Foreskin melanocyte (primary cell): ENCODE measurements at places on chromosomes 3 and 15.

DNA sequence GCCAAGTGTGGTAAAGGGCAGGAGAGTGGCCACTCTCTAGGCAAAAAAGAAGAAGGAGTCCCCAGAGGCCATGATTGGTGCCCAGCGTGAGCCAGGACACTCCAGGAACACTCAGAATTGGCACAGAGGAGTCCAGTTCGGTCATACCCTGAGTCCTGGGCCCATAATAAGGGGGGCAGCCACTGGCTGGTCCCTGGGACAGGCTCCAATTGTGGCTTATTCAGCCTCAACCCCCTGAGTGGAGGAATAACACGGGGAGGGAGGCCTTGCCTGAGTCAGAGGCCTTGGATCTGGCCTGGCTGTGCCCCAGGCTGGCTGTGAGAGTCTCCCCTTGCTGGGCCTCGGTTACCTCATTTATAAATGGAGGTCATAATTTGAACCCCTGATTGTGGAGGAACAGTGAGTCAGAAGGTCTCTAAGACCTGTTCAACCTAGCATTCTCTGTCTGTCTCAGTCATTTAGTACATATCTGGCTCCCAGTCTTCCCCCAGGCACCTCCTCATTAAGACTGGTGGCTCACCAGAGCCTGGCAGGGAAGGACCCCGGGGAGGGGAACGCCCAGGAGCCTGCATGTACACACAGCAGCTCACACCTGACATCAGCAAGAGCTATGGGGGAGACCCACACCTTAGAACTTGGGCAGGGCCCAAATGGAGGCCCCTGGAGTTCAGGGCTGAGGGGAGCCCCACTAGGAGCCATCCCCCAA, 95.9 kb upstream of the ATP2B2 start:
- DNase-seq: no peak

- DNase-seq: no peak
Measured at GRCh38 chr3:50600141-50600753, 11.3 kb downstream of the CISH start.

GRCh38 chr3:71599416-71599815, 15.9 kb upstream of the FOXP1 start:
- DNase-seq: no peak

DNA sequence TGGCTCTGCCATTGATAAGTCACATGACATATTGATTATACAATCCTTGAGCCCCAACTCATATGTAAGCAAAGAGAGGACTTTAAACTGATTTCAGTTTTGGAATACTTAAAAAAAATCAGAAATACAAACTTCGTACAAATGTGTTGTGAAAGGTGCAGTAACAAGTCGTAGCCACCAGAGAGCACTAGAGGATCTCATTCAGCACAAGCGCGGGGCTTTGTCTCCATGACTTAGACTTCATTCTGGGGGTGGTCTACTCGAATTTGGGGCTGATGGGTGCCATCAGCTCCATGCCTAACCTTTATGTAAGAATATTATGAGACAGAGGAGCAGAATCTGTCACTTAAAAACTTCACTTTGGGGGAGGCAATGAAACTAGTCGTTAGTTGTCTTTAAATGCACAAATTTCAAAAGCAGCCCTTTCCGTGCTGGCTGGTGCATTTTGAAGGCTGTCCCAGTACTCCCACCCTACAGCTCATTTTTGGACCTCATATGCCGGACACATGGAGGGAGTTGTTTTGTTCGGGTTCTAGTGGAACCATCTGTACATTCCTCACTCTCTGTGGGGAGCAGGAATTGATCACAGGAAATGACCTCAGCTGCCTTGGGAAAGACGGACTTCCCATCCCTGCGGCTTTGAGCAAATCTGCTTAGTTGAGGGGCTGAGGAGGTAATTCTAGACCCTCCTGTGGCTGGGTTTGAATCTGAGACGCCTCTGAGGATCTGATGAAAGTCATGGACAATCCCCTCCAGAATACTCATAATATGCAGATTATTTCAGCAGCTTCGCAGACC, 27.5 kb upstream of the MASP1 start:
- peak; percentile 54 for DNase-seq

DNA sequence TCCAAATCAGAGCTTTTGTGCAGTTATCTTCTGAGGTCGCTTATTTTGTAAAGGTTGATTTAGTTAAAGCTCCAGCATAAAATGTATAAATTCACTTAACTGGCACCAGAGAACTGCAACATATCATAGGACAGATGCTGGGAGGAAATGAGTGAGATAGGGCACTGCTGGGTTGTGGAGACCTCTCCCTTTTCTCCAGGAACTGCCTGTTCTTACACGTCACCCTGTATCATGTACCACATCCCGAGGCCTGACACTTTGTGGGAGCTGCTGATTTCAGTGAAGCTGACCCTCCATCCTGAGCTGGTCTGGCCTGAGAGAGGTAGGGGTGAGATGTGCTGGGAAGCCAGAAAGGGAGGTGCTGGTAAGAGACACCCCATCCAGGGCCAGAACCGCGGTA, 213.8 kb upstream of the FEZF2 start:
- no peak for DNase-seq
